ENCODE measurements at places on chromosomes 1 and 21. TPM values are rescaled to one million over a fixed set of nuclear protein-coding genes. Genes with fewer than 3 reads are reported as not detected.

Gene TTC39A
- 0.32 TPM for total RNA-seq

Gene TDRD5
- not detected for total RNA-seq

Gene FMO4
- 0.97 TPM for total RNA-seq

Gene RIPPLY3
- not detected for total RNA-seq

Gene GSTM1
- total RNA-seq, result 0.32 TPM

Gene CFHR4
- not detected for total RNA-seq

All from epithelial cell of umbilical artery (primary cell).